LoVo (cell line): ENCODE measurements at places on chromosomes 1 and 21.

- no peak for DNase-seq
Observed at GRCh38 chr1:143643148-143643885, 328.5 kb downstream of the FAM72C start.

DNA sequence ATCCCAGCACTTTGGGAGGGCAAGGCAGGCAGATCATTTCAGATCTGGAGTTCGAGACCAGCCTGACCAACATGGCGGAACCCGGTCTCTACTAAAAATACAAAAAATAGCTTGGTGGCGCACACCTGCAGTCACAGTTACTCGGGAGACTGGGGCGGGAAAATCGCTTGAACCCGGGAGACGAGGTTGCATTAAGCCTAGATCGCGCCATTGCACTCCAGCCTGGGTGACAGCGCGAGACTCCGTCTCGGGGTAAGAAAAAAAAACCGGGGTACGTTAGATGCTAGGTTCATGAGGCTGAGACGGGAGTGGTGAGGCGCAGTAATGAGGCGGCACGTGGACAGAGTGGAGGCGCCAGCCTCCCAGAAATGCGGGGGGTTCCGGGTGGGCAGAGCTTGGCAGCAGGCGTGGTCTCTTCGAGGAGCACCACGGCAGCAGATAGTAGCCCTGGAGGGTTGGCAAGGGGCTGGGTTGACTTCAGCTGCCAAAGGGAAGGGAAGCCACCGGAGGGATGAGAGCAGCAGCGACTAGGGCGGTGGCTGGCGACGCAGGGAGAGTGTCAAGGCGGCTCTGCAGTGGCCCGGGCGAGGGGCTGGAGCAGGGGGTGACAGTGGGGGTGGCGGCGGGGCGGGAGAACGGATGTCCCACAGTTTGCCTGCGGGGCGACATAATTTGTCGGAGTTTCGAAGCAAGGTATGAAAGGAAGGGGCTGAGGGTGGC is 832 bp downstream of the MRPL20 start:
- DNase-seq: no peak

- DNase-seq: no peak
Observed at GRCh38 chr1:175449306-175449705, 256.7 kb upstream of the KIAA0040 start.

GRCh38 chr1:154807048-154807591 is 63.0 kb downstream of the KCNN3 start:
- no peak for DNase-seq

DNA sequence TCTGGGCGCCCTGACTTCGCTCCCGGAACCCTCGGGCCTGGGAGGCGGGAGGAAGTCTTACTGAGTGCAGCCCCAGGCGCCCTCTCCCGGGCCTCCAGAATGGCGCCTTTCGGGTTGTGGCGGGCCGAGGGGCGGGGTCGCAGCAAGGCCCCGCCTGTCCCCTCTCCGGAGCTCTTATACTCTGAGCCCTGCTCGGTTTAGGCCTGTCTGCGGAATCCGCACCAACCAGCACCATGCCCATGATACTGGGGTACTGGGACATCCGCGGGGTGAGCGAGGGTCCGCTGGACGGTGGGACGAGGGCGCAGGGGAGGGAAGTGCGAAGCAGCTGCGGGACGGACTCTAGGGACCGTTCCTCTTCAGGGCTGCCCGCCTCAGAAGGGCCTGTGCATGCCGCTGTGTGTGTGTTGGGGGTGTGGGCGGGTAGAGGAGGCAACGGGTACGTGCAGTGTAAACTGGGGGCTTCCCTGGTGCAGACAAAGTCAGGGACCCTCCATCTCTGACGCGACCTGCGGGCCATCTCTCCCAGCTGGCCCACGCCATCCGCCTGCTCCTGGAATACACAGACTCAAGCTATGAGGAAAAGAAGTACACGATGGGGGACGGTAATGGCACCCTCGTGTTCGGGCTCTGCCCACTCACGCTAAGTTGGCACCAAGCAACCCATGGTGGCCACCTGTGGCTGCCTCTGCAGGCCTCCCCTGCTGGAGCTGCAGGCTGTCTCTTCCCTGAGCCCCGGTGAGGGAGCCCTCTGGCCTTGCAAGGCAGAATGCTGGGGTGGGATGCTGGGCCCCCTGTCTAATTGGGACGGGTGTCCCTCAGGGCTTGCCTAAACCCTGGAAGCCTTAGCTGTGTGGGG is at the start of gene GSTM1:
TSS of gene GSTM1 (plus strand) at position 177 of the 859 bp plus-strand sequence. CDS start at position 234, 57 bp downstream.
- no peak for DNase-seq

GRCh38 chr1:241808265-241808664 is 39.7 kb upstream of the EXO1 start:
- no peak for DNase-seq

DNA sequence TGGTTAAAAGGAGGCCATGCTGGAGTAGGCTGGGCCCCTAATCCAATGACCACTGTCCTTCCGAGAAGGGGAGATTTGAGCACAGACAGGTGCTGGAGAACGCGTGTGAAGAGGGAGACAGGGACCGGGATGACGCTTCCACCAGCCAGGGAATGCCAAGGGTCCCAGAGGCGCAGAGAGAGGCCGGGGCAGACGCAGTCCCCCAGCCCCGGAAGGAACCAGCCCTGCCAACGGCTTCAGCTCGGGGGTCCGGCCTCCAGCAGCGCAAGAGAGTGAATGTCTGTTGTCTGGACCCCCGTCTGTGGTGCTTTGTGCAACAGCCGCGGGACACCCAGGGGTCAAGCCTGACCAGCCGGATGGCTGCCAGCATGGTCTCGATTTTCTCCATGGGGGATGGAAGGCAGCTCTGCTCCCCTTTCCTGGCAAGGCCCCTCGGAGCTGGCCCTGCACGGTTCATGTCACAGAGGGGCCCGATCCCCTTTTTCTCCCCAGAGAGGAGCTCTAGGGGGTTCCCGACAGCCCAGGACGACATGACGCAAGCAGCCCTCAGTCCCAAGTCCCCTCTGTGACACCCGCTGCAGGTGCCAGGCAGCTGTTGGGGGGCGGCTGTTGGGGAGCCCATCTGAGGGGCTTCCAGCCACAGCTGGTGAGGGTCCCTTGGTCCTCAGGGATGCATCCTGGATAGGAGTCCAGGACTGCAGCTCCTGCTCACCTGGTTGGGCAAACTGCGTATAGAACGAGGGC is 73.5 kb downstream of the SIK1 start:
- no peak for DNase-seq

DNA sequence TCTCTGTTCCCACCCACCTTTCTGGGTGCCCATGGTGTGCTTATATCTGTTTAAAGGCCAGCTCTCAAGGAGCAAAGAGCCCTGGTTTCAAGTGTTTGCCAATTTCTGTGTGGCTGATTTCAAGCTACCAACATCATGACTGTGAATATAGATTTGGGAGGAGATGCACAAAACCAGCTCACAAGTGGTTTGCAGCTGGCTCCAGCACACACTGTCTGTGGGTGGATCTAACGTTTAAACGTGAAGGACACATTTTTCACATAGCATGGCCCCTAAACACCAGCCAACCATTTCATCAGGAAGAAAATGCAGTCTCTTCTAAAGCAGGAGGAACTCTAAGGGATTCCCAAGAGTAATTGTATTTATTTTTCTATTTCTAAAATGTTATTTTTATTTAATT is 65.2 kb downstream of the FCRL5 start:
- no peak for DNase-seq

DNA sequence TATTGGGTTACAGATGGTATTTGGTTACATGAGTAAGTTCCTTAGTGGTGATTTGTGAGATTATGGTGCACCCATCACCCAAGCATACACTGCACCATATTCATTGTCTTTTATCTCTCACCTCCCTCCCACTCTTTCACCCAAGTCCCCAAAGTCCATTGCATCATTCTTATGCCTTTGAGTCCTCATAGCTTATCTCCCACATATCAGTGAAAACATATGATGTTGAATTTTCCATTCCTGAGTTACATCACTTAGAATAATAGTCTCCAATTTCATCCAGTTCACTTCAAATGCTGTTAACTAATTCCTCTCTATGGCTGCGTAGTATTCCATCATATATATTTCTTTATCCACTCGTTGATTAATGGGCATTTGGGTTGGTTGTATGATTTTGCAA is 36.8 kb upstream of the ZNF678 start:
- DNase-seq: no peak

GRCh38 chr1:92994105-92994712 is 32.9 kb upstream of the DIPK1A start:
- peak; percentile 81 for DNase-seq

DNA sequence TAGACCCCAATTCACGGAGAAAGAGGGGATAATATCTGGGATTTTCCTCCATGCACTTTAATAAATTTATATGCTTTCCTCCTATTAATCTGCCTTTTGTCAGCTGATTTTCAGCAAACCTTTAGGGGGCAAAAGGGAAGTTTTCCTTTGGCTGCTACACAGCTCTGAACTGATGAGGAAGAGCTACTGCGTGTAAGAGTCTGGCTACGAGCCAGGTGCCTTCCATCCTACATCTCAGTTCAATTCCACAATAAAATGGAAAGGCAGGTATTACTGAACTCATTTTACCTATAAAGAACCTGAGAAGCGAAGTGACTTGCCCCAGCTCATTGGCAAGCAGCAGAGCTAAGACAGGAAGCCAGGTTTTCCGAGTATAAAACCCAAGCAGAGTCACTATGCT is 28.3 kb upstream of the ZNF326 start:
- no peak for DNase-seq

DNA sequence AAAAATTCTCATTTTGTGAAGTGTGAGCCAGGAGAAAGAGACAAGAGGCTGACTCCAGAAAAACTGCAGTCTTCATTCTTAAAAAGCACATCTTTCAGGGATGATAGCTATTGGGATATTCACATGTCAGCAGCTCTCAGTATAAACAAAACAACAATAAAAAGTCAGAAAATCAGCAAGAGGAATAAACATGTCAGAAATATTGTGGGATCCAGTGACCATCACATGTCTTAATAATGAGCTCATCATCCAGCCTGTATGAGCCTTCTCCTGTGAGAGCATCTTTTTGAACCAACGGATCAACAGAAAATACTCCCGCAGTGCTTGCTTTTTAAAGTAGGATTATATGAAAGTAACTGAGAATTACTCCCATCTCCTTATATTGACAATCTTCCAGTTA is 241.6 kb downstream of the SMYD3 start:
- no peak for DNase-seq

DNA sequence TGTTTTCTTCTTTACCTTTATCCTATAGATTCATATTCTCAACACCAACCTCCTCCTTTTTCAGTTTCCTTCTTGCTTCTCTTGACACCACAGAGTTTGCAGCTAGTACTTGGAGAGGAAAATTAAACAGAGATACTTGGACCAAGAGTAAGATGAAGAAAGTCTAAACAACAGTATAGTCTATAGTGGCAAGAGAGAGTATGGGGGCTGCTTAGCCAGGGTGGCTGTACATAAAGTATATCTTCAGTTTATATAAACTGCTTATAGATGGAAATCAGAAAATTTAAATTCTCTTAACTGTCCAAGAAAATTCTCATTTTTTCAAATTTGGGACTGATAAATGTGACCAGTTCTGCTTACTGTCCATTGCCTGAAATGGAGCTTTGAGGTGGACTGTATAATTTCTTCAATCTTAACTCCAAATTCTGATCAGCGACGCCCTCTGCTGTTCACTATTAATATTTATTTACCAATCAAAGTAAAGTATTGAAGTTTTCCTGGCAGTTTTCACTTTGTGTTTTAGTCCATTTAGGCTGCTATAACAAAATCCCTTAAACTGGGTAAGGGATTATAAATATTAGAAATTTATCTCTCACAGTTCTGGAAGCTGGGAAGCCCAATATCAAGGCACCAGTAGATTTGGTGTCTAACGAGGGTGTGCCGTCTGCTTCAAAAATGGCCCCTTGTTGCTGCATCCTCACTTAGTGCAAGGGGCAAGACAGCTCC is 14.8 kb upstream of the METTL18 start:
- peak; percentile 37 for DNase-seq

DNA sequence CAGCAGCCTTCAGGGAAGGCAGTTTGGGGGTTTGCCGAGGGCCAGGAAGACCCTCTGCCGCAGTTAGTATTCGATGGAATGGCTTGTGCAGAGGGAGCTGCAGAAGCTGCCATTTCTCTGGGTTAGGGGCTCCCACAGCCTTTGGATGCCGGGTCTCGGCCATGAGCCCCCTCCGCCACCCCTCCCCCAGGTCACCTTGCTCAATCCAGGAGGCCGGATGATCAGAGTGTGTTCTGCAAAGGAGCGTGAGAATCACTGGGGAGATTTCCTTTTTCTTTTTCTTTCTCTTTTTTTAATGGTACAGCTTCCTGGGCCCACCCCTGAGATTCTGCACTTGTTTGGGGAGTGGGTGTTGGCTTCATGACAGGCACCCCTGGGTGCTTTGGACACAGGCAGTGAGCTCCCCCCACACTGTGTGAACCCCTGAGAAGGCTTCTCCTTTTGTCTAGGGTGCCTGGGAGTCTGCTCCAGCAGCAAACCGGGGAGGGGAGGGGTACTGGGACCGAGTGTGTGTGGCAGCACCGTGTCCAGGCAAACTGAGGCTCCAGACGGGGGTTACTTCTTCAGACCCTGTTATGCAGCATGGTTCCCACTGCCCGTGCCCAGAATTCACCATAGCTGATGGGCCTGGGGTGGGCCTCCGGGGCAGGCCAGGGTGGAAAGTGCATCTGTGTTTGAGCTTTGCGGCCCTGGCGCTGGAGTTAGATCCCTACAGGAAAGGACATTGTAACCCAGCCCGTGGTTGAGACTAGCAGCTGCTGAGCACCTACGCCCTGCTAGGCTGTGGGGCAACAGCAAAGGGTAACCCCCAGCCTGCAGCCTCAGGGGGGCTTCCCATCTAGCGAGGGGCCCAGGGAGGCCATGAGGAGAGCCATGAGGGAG is 18.5 kb downstream of the TNFRSF1B start:
- no peak for DNase-seq
